ENCODE measurements at places on chromosomes 12 and 14.

DNA sequence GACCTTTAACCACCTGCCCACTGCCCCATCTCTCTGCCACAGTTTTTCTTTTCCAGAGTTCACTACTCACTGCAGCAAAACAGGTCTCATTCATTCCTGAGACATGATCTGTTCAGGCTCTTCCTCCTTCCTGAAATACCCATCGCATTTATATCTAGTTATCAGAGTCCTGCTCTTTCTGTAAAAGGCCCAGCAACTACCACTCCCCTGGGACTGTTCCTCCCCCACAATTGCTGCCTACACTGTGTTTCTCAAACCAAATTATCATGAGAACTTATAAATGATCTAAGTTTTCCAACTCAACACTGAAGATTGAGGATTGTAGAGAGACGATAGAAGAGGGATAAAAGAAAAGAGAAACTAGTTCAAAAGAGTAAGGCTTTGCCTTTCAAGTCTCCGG, 40.8 kb upstream of the EPS8 start:
- no peak for DNase-seq

- no peak for DNase-seq
Measured at GRCh38 chr12:81615026-81615588, 144.0 kb downstream of the PPFIA2 start.

- DNase-seq = no peak
Measured at GRCh38 chr12:102631274-102631673, 150.9 kb upstream of the IGF1 start.

- no peak for DNase-seq
Measured at GRCh38 chr12:57044889-57045288, 5.0 kb downstream of the MYO1A start.

- no peak for DNase-seq
Measured at GRCh38 chr14:68020999-68021663, 201.6 kb downstream of the RAD51B start.

DNA sequence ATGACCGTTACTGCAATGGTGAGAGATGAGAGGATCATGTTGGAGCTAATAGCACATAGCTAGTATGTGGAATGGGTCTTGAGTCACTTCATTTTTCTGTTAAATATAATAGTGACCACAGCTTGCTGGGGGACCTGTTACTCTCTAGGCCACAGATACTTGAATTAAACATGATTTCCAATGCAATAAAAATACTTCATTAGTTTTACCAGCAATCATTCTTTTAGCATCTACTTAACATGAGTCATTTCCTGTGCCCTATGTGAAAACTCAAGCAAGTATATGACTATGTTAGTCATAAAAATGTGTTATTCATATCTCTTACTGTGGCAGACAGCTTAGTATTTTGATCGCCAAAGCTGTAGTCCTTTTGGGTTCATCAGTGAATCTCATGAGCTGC, 798.8 kb downstream of the SLC16A7 start:
- no peak for DNase-seq

DNA sequence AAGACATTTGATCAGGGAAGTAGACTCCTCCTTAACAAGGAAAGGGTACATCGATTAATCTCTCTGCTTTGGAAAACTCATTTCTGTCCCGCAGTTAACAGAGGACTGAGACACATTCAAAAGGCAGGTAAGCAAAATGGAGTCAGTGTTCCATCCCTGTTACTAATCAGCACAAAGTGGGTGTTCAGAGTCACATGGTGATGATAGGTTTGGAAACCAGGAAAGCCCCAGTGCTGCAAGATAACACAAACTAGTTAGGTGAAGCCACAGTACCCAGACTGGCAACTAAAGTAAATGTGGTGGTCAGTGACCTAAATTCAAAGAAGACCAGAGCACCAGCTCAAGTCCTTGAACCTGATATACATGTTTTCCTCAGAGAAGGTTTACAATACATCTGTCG, 1.8 kb downstream of the OR4K17 start:
- DNase-seq = no peak

DNA sequence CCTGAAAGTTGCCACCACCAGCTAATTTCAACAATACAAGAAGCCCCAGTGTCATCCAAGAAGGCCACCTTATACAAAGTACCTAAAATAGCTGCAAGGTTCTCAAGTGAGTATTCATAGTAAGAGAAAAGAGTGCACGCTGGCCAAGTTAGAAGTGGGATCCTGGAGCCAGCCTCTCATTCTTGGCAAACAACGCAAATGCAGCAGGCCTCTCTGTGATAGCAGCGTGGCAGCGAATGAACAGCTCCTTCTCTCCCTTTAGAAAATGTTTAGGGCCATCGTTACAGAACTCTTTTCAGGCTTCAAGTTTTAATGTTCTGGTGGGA, 78.0 kb upstream of the IFNG-AS1 start:
- no peak for DNase-seq

- no peak for DNase-seq
Measured at GRCh38 chr14:39218171-39218769, 15.4 kb upstream of the MIA2 start.

DNA sequence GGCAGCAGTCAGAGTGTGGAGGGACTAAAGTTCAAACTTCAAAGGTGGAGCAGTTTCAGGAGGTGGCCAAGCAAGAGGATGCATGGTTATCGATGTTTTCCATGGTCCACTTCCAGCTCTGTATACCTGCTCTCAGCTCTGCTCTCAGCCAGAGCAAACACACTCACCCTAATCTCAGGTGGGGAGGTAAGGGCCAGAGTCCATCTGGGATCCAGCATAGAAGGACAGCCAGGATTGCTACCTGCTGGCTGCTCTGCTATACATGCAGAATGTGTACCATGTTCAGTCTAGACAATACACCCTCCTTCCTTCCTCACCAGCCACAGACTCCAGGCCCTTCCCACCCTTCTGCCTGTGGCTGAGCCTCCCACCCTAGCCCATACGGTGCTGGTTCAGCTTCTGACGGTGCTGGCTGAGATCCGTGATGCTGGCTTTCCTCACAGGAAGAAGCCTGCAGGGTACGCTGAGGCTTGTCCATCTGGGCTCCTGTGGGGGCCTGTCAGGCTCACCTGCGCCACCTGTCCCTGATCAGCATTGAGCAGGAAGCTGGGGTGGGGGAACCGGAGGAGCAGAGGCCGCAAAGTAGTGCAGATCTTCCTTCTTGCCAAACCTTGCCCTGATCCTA, 2.4 kb downstream of the CBLN3 start:
- DNase-seq = no peak

- DNase-seq = no peak
Measured at GRCh38 chr14:56854325-56854724, 44.0 kb upstream of the OTX2 start.
